ENCODE measurements at places on chromosomes 5 and 9.

DNA sequence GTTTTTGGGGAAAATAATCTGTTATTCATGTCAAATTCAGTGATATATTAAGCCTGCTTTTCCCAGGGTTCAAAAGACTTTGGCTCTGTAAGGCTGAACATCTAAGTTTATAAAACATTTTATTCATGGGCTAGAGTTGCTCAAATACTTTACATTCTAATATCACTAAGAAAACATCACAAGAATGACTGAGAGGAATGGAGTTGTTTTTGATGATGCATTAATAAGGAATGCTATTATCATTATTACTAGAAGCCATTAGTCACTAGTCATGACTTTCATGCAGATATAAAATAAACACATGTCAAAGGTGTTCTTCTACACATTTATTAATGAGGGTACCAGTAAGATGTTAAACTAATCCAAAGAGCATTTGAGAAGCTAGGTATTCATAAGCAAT is 185.5 kb upstream of the KCNN2 start:
- DNase-seq, result no peak

DNA sequence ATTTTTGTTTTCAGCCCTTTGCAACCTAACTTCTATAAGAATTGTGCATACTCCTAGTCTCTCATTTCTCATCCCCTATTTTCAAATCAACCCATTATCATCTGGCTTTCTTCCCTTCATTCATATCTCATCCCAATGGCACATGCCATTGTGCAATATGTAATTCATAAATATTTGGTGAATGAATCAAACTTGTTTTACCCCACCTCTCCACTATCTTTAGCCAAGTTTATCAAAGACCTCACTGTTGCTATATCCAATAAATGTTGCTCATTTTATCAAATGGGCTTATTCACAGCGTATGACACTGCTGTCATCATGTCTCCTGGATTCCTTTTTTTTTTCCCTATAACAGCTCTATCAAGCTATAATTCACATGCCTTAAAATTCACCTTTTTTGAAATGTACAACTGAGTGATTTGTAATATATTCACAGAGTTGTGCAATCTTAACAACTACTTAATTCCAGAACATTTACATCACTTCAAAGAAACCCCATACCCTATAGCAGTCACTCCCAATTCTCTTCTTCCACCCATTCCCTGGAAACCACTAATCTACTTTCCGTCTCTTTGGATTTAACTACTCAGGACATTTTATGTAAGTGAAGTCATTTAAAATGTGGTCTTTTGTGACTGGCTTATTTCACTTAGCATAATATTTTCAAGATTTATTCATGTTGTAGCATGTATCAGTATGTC is 214.4 kb upstream of the PAPPA start:
- no peak for DNase-seq

GRCh38 chr5:156456857-156457256 is 129.9 kb downstream of the SGCD start:
- no peak for DNase-seq

- no peak for DNase-seq
Observed at GRCh38 chr5:160064995-160065614, 54.1 kb downstream of the PWWP2A start.

- no peak for DNase-seq
Observed at GRCh38 chr5:181063514-181063913, 23.4 kb downstream of the BTNL9 start.

DNA sequence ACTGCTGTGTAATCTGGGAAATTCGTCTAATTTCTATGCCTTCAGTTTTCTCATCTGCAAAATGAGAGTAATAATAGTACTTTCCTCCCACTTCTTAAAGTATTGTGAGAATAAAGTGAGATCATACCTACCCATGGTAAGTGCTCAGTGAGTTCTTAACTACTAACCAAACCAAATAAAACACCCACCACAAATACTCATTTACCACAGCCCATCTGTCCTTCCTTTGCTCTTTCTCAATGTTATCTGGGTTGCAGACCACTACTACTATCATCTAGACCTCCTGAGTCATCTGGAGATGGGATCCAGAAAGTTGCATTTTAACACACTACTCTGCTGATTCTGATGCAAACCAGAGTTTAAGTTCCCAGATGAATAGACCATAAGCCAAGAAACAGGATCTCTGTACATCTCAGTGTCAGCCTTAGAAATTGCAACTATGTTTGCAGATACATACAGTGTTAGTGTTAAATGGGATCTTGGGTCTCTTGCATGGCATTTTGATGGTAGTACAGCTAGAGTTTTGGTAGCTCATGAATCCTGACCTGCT is 105.4 kb upstream of the ATP10B start:
- DNase-seq, result no peak

- DNase-seq, result no peak
Observed at GRCh38 chr9:36136894-36137391, 410 bp downstream of the GLIPR2 start.

DNA sequence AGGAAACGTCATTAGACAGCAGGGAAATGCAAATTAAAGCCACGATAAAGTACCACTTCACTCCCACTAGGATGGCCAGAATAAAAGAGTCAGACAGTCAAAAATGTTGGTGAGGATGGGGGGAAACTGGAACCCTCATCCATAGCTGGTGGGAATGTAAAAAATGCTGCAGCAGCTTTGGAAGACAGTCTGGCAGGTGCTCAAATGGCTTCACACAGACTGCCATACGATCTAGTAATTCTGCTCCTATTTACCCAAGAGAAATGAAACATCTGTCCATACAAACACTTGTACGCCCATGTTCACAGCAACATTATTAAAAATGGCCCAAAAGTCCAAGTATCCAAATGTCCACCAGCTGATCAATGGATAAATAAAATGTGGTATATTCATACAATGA is 158.9 kb upstream of the PHYKPL start:
- no peak for DNase-seq

- no peak for DNase-seq
Observed at GRCh38 chr5:95822043-95822541, 434 bp downstream of the GLRX start.

GRCh38 chr5:137144656-137145055 is 354.5 kb downstream of the SPOCK1 start:
- no peak for DNase-seq

- DNase-seq, result no peak
Observed at GRCh38 chr9:110192531-110193261, 15.3 kb downstream of the C9orf152 start.

- no peak for DNase-seq
Observed at GRCh38 chr5:18113721-18114120, 479.5 kb downstream of the TAF11L14 start.

- no peak for DNase-seq
Observed at GRCh38 chr5:103234239-103234975, 24.2 kb upstream of the MACIR start.

DNA sequence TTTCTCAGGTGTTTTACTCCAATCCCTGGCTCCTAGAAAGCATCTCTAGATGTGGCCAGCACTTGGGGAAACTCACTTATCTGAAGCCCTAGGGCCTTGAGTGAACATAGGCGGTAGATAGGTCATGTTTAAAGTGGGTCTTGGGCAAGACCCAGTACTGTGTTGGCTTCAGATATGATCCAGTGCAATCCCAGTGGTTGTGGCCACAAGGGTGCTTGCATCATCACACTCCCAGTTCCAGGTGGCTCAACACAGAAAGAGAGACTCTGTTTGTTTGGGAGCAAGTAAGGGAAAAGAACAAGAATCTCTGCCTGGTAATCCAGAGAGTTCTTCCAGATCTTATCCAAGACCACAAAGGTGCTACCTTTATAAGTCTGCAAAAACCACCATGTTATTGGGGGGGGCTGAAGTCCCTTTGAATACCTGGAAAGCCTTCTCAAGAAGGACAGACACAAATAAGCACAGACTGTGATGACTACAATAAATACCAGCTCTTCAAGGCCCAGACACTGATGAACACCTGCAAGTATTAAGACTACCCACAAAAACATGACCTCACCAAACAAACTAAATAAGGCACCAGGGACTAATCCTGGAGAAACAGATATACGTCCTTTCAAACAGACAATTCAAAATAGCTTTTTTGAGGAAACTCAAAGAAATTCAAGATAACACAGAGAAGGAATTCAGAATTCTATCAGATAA is 114.7 kb downstream of the LURAP1L start:
- DNase-seq, result no peak

DNA sequence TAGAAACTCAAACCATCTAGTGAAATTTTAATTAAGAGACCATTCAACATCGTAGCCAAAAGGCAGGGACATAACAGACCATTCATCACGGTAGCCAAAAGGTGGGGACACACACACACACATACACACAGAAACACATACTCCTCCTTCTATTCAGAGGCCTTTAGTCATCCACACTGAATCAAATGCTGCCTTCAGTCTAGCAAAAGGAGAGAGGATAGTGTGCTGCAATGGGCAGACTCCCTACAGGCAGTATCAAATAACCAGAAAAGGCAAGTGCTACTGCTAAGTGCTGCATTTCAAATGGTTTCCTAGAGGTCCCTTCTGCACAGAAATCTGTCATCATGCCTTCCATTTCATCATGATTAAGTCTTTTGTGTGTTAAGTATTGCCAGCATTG is 303.9 kb downstream of the TRIM32 start:
- DNase-seq, result no peak

- no peak for DNase-seq
Observed at GRCh38 chr5:2175041-2175440, 292.3 kb upstream of the IRX4 start.

DNA sequence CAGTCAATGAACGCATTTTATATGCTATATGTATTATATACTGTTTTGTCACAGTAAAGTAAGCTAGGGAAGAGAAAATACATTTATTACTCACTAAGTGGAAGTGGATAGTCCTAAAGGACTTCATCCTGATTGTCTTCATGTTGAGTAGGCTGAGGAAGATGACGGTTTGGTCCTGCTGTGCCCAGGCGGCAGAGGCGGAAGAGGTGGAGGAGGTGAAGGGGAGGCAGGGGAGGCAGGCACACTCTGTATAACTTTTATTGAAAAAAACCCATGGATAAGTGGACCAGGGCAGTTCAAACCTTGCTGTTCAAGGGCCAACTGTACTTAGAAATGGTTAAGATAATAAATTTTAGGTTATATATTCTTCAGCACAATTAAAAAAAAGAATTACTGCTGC is 28.5 kb downstream of the TJP2 start:
- no peak for DNase-seq

DNA sequence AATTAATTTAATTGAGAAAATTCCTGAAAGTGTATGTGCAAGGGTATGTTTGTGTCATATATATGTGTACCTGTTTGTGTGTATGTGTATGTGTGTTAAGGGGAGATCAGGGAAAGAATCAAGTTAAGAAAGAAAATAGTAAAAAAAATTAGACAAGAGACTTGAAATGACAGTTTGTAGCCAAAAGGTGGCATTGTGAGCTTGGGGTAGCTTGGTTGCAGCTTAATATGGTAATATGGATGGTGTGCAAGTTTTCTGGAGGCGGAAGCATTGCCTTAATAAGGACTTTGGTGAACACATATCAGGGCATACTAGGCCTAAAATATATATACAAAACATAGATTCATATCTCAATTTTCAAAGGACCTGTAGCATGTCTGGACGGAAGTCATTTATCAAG is 129.9 kb downstream of the INSYN2B start:
- DNase-seq, result no peak

GRCh38 chr5:73796164-73797131 is 170.5 kb downstream of the ARHGEF28 start:
- DNase-seq, result no peak

DNA sequence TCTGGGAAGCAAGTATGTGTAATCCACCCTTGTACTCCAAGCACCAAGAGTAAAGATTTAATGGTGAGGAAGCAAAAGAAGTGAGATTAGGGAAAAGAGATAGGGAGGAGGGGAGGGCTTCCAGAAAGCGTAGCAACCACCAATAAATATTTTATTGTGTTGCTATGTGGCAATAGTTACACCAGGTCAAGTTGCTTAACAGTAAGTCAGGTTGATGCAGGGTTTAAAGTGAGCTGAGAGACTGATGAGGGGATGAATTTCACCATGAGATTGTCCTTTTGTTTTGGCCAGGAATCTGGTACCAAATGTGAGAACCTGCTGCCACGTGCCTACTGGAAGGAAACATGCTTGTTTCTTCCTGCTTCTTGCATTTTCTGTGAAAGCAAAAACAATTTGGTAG is 62.7 kb downstream of the PCSK5 start:
- DNase-seq, result no peak

DNA sequence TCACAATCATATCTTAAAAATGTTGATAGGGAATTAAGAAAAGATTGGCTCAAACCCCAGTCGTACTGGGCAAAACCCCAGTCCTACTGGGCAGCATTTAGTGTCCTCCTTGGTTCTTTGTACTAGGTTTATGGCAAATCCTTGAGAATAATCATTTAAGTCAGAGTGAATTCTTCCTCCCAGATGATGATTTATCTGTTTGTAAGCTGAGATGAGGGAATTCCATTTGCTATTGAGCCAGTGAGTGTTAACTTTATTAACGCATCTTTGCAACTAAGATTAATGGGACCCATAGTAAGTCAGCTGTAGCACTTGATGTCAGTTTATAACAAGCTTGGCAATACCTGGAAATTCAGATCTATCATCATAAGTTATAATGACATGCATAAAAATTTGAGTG is 821.8 kb upstream of the DMAC1 start:
- no peak for DNase-seq

DNA sequence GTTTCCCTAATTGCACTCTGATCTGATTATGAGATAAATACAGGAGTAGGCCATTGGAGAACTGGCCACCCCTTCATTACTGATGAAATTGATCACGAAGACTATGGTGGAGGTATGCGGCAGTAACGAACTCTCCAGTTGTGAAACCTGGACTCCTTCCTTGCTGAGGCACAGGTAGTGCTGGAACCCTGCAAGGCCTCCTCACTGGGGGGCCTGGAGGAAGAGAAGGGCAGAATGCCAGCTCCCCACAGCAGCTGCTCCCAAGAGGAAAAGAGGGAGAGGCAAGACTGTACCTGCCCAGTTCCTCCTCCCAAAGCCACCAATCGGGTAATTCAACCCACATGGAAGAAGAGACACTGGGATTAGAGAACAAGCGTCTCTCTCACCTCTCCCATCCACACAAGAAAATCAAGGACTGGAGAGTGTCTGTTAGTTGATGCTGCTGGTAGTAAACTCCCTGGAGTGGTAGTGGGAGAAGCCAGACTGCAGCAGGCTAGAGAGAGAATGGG is 19.1 kb upstream of the TRIO start:
- no peak for DNase-seq

- no peak for DNase-seq
Observed at GRCh38 chr9:7770111-7770510, 29.5 kb downstream of the DMAC1 start.

DNA sequence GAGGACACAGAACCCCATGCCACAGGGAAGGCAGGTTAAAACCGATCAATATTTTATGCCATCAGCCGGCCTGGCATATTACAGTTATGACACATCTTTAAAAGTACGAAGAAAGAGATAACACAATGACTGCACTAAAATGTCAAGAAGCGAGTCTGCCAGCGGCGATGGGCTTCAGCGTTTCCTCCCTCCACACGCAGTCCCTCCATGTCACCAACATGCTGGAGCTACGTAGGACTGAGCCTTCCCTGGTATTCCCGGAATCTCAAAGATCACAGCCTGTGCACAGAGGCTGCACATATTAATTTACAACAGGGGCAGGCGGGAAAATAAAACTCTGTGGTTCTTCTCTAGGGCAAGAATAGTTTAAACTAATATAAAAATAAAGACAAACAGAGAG is 257.7 kb downstream of the IRX1 start:
- DNase-seq, result no peak

GRCh38 chr5:155943516-155944407 is 383.2 kb upstream of the SGCD start:
- DNase-seq, result no peak

- DNase-seq, result no peak
Observed at GRCh38 chr9:93045521-93045920, 13.0 kb upstream of the SUSD3 start.

GRCh38 chr5:55540024-55540423 is 5.3 kb upstream of the PLPP1 start:
- no peak for DNase-seq

GRCh38 chr5:51214746-51215145 is 168.5 kb upstream of the ISL1 start:
- no peak for DNase-seq

Data from amygdala (tissue), 56 donors.